Urinary bladder (tissue), 4 donors: ENCODE measurements at places on chromosomes 6 and 20. TPM values are rescaled to one million over a fixed set of nuclear protein-coding genes. Genes with fewer than 3 reads are reported as not detected.

- no peak for DNase-seq
Observed at GRCh38 chr6:37456126-37456525, 23.1 kb downstream of the CMTR1 start.

DNA sequence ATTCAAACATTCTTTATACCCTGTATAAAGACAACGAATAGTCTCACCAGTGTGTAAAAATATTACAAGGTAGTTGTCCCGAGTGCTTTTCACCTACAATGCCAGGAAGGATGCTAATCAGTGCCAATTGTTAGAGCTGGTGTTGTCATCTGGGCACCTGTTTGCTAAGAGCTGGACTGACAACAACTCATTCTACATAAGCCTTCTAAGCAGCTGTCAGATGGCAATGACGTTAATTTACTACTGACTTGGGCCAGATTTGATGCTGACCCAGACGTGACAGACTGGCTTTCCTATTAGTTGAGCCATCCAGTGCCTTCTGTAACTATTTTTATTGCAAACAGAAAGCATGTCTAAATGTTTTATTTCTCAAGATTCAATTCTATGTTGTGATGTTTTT is 355.2 kb downstream of the ADGRB3 start:
- DNase-seq = no peak

DNA sequence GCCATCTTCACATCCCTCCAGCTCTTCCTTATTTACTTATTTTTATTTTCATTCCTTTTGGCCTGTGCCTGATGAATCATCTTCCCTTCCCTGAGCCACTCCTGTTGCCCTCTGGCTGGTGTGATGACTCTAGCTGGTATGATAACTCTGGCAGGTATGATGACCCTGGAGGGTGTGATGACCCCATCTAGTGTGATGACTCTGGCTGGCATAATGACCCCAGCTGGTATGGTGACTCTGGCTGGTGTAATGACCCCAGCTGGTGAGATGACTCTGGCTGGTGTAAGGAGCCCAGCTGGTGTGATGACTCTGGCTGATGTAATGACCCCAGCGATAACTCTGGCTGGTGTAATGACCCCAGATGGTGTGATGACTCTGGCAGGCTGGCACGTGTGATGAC is 426.8 kb downstream of the QKI start:
- no peak for DNase-seq

SGK2 gene
- polyA plus RNA-seq = 1.9 TPM

LCA5 gene
- polyA plus RNA-seq = 4.7 TPM
